ENCODE measurements at places on chromosomes 5 and 9.

GRCh38 chr5:41403846-41404245 lies 106.6 kb downstream of the PLCXD3 start:
- DNase-seq: no peak

- DNase-seq: no peak
Observed at GRCh38 chr9:16230731-16231130, 639.7 kb downstream of the BNC2 start.

DNA sequence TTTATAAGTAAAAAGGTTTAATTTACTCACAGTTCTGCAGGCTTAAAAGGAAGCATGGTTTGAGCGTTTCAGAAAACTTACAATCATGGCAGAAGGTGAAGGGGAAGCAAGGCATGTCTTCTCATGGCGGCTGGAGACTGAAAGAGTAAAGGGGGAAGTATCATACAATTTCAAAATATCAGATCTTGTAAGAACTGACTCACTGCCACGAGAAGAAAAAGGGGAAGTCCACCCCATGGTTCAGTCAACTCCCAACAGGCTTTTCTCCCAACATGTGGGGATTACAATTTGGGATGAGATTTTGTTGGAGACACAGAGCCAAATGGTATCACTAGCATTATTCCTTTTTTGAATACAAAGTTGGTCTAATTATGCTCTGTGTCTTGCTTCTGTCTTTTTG lies 627.9 kb upstream of the ST8SIA4 start:
- no peak for DNase-seq

- no peak for DNase-seq
Observed at GRCh38 chr5:13477118-13477737, 467.3 kb downstream of the DNAH5 start.

GRCh38 chr5:149996205-149996890 lies 4.1 kb downstream of the TIGD6 start:
- no peak for DNase-seq

GRCh38 chr5:91252916-91253315 lies 130.2 kb downstream of the ARRDC3 start:
- no peak for DNase-seq

- DNase-seq: no peak
Observed at GRCh38 chr9:100150214-100150613, 51.2 kb downstream of the INVS start.

- no peak for DNase-seq
Observed at GRCh38 chr9:97441729-97442128, 29.8 kb downstream of the TDRD7 start.

GRCh38 chr5:89004379-89004778 lies 121.4 kb upstream of the MEF2C start:
- no peak for DNase-seq

DNA sequence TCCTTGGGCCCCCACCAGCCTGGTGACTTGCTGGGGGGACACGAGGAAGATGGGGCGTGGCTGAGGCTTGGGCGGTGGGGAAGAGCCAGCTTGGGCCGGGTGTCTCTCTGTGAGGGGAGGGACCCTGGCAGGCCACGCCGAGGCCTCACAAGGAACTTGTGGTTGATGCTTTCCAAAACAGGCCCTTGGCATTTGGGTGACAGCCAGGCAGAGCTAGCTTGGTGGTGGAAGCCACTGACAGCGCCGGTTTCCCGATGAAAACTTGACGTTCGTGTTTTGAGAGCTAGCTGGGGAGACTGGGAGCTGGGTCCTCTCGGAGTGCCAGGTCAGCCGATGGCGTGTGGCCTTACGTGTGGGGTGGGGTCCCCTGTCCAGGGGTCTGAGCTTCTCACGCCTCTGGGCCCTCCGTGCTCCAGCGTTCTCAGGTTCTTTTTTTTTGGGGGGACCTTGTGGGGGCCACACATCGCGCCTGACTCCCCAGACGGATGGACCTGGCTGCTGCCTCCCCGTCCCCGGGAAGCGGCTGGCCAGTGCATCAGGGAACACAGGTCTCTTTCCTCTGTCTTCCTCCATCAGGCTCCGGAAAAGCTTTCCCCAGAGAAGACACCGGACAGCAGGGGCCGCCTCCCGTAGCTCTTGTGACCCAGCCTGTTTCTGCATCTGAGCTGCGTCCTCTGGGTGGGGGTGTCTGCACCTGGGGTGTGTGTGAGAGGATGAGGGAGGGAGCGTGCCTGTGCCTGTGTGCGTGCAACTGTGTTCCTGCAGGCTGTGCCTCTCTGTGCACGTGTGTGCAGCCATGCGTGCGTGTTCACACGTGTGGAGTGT lies 129.3 kb upstream of the LPCAT1 start:
- peak; percentile 26 for DNase-seq

GRCh38 chr5:32098890-32099310 lies 75.2 kb downstream of the GOLPH3 start:
- DNase-seq: no peak

- DNase-seq: no peak
Observed at GRCh38 chr9:137252555-137253506, 1.7 kb downstream of the STPG3 start.

DNA sequence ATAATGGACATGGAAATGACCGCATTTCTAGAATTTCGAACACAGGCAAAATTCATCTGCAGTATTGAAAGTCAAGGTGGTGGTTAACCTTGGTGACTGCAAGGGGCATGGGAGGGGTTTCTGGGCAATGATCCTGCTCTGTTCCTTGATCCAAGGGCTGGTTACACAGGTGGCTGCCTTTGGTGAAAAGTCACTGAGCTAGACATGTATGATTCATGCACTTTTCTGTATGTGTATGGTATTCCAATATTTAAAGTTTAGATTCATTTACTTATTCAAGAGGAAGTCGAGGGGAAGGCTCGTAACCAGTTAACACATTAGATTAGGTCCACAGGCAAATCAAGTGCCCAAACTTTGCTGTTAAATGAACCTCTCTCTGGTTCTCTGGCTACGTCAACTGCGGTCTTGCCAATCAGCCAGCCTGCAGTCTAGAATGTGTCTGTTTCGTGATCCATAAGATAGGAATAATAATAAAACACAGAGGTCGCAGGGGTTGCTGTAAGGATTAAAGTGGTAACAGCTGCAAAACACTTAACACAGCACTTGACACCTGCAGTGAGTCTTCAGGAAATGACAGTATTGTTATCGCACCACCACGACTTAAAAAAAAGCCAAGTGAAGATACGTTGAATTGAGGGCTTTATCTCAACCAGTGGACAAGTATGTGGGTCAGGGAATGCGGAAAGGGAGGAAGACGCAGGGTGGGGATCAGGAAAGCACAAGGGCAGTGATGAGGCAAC lies 92.5 kb downstream of the TLE1 start:
- DNase-seq: no peak

- DNase-seq: no peak
Observed at GRCh38 chr9:82923092-82923911, 139.6 kb downstream of the RASEF start.

- no peak for DNase-seq
Observed at GRCh38 chr9:98909935-98910334, 33.8 kb upstream of the COL15A1 start.

- DNase-seq: no peak
Observed at GRCh38 chr5:140753561-140753960, 32.4 kb upstream of the PCDHA1 start.

- DNase-seq: no peak
Observed at GRCh38 chr5:99441235-99441634, 512.4 kb upstream of the CHD1 start.

GRCh38 chr9:4604678-4605095 lies 57.4 kb upstream of the PLPP6 start:
- DNase-seq: peak; percentile 62

GRCh38 chr9:15211160-15211814 lies 95.7 kb downstream of the TTC39B start:
- peak; percentile 22 for DNase-seq

- no peak for DNase-seq
Observed at GRCh38 chr5:110925398-110925797, 146.1 kb upstream of the TSLP start.

- DNase-seq: no peak
Observed at GRCh38 chr5:174680901-174681565, 43.3 kb upstream of the MSX2 start.

DNA sequence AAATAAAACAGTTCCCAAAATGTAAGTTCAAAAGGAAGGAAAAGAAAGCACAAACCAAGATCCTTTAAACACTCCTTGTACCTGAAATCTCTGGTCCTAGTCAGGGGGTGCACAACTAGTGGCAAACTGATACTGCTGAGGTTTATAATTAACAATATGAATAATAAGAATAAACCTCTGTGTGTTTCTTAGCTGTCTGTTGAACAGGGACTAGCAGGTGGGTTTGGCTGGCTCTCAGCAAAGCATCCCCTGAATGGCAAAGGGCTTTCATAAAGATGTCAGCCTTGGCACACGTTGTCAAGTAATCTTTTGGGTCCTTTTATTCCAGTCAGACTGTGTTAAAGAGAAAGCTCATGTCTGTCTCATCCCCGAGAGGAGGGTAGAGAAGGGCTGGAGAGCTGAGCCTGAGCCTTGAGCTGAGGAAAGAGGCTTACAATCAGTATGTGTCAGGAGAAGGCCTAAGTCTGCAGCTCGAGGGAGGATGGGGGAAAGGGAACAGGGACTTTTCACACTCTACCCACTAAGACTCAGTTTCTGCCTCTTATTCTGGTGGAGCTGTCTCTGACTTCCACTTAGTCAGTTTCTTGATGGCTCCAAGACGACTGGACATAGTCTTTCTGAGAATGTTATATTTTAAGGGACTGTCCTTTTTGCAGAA lies 123.0 kb downstream of the GALNT10 start:
- no peak for DNase-seq

DNA sequence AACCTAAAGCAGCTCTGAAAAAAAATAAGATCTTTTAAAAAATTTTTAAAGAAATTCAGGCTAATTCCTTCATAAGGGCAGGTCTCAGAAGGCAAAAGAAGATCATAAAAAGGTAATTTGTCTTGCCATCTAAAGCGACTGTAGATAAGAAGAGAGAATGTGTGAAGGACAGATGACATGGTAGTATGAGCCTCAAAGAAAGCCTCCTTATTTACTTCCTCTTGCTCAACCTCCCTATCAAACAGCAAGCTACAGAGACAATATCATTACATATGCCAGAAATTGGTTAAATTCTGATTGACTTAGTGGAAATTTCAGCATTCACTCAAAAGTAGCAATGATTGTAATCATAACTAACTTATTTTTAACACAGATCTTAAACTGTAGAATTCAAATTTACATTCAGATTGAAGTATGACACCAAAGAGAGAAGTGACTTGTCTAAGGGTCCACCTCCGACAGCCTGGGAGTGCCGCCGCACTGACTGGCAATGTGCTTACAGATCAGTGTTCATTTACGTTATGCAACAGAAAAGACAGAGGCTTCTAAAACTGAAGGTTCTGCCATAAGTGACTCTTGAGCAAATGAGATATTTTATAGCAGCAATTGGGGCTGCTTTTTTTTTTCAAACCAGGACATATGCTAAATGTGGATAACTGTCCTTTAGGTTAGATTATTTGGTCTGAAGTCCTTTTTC lies 132.0 kb downstream of the CEMIP2 start:
- no peak for DNase-seq

DNA sequence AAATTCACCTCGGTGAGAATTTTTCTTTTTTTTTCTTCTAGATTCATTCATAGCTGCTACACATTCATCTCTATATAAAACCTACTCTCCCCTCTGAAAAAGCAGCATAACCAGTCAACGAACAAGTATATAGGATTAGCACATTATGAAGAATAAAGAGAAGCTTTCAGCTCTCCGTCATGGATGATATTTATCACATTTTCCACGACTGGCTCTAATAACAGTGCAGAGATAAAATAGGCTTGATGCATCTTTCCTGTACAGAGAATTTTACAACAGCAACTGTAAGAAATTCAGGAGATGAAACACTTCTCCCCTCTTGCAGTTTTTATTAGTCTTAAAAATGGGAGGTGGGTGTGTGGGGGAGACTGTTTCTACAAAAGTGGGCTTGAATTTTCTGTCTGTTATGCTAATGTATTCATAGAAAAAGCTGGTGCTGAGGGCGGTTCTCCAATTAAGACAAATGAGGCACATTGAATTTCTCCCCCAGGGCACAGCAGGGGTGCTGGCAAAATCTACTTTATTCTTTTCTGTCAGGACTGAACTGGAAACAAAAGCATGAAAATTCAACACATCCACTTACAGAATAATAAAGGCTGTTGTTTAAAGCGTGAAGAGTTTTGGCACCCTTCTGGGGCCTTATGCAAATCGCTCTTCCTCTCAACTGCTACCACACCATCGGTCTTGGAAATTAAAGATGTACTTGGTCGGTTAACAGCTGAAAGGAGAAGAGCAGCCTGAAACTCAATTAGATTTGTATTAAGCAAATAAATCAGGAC lies 233.9 kb upstream of the ZNF608 start:
- DNase-seq: peak; percentile 14

DNA sequence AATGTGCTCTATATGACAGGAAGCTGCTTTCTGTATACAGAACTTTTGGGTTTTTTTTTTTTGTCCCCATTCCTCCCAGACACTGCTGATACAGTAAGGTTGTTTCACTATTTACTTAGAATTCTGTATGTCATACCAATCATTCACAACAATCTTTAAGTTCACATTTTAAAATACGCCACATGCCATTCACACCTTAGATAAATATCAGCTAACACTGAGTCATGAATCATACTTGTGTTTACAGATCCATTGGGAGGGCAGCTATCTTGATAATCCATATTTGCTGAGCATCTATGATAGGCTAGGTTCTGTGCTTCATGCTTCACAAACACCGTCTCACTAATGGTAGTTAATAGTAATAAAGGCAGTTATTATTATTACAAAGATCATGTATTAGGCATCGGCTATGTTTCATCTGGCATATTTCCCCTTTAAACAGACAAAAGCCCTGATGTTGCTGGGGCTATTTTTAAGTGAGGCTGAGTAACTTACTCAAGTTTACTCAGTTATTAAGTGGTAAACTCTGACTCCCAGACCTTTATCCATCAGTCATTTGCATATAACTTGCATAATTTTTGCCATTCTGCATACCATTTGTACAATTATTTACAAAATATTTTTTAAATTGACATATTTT lies 152.2 kb upstream of the HMHB1 start:
- peak; percentile 18 for DNase-seq

- no peak for DNase-seq
Observed at GRCh38 chr5:25418978-25419377, 774.2 kb upstream of the CDH10 start.

GRCh38 chr9:75930730-75931321 lies 40.4 kb downstream of the PCSK5 start:
- no peak for DNase-seq
